ENCODE measurements at places on chromosomes 7 and 10.
A peak's percentile ranks its signal among the peaks of the same experiment; 100 is the strongest.

- DNase-seq: no peak
These were observed 29.7 kb upstream of the GTF2I start for GRCh38 chr7:74627661-74628411.

- DNase-seq: no peak
These were observed 326.3 kb downstream of the CCSER2 start for GRCh38 chr10:84654671-84655070.

- no peak for DNase-seq
These were observed 37.9 kb upstream of the MTPAP start for GRCh38 chr10:30386801-30387588.

- DNase-seq: peak; percentile 38
These were observed 302.2 kb downstream of the RPS24 start for GRCh38 chr10:78335691-78336401.

DNA sequence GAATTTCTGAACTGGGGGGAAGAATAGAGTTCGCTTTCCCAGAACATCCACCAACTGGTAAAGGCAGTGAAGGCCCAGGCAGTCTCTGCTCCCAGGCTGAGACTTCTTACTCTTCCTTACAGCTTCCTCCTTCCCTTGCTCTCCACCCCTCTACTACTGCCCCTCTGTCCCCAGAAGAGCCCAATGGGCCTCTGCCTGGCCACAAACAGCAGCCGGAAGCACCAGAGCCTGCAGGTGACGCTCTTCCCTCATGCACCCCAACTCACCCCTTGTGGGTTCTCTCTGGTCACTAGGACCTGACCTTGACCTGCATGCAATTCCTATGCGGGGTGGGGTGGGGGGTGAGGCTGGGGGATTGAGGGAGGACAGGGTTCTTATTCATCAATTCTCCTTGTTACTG lies 16.5 kb downstream of the FAM131B start:
- no peak for DNase-seq

DNA sequence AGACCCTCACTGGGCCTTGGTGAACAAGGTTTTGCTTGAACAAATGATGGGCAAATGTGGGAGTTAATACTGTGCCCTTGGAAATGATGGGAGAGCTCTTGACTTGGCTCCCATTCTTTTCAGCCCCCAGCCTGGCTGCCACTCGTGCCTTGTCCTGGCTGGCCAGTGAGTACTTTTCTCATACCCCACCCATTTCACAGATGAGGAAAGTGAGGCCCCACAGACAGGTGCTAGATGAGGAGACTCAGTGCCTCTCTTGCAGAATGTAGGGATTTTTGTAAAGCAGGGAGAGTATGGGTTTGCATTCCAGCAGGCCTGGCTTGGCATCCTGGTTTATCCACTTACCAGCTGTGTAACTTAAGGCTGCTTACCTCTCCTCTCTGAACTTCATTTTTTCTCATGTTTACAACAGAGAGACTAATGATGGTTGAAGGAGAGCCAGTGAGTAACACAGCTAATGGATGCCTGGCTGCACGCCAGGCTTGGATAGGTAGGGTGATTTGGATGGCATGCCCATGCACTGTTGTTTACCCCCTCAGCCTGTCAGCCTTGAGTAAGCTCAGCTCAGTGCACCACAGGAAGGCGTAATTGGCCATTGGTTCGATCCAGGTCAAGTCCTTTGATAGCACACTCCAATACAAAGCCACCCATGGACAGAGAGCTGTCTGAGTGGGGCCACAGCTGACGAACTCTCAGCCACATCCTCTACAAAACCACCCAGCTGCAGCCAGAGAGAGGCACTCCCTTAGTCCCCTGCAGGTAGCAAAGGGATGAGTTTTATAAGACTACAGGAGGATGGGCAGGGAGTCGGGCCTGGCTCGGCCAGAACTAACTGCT lies 436.8 kb downstream of the RPS24 start:
- peak; percentile 72 for DNase-seq

- DNase-seq: no peak
These were observed 211.4 kb upstream of the KLF14 start for GRCh38 chr7:130945411-130945811.

GRCh38 chr10:118805146-118805545 lies 50.4 kb upstream of the CACUL1 start:
- no peak for DNase-seq

DNA sequence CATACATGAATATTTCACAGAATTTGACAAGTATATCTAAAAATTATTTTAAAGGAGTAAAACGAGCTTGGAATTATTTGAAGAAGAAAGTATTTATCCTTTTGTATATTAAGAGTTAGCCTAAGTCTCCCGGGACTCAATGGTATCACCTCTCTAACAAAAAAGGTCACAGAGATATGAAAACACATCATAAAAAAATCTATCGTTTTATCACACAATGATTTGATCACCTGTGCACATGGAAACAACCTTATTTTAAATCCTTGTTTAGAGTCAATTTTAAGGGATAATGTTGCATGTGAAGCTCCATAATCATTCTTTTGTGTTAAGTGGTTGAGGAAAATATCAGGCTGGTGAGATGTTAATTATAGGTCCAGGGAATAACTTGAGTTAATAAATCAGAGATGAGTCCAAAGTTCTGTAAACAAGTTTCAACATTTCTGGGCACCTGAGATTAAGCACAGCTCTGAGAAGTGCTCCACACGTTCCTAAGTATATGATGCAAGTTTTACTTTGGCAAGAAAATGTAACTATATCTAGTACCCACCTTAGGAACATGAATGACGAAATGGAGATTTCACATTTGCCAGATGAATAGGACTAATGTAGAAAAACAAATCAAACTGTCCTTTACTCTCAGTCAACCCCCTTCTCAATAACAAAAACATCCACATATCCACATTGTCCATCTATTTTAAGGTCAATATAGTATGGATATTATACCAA lies 148.5 kb upstream of the AKR1E2 start:
- DNase-seq: no peak

- DNase-seq: no peak
These were observed 11.2 kb downstream of the LRIT2 start for GRCh38 chr10:84214046-84214572.

GRCh38 chr10:35707642-35708425 lies 65.7 kb upstream of the FZD8 start:
- no peak for DNase-seq

DNA sequence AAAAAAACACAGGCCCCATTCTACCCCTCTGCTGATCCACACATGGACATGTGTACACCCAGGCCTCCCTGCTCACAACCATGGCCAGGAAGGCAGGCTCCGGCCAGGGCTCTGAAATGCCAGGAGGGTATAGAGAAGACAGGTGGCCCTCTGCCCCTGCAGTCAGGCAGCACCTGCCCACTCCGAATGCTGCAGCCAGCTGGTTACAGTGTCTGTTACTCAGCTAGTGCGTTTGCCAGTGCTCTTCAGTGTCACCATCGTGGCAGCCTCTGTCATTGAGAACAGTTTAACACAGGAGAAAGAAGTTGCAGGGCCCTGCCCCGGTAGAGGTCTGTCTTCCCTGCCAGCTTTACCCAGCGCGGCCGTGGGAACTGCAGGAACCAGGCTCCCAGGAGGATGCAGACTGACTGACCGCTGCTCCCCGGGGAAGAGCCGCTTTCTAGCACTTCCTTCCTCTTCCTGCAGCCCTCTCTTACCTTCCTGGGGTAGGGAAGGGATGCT lies 128.8 kb upstream of the FAM20C start:
- peak; percentile 67 for DNase-seq

- no peak for DNase-seq
These were observed 219.1 kb upstream of the MKI67 start for GRCh38 chr10:128345353-128345752.

DNA sequence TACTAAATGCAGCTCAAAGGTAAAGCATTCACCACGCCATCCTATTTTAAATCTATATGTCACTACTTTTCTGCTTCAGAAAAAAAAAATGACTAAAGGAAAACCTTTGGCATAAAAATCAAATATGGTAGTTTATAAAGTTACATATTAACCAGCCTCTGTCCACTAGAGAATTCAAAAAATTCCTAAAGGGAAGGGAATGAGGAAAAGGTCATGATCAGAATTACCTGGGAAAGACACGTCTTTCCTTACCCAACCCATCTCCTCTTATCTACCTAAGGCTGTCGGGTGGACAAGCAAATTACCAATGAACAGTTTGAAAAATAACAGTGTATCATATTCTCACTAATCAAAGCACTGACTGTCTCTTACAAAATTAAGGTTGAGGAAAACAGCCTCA lies 100.7 kb upstream of the TMEM106B start:
- no peak for DNase-seq

- DNase-seq: no peak
These were observed 13.6 kb downstream of the CNPY1 start for GRCh38 chr7:155532792-155533119.

DNA sequence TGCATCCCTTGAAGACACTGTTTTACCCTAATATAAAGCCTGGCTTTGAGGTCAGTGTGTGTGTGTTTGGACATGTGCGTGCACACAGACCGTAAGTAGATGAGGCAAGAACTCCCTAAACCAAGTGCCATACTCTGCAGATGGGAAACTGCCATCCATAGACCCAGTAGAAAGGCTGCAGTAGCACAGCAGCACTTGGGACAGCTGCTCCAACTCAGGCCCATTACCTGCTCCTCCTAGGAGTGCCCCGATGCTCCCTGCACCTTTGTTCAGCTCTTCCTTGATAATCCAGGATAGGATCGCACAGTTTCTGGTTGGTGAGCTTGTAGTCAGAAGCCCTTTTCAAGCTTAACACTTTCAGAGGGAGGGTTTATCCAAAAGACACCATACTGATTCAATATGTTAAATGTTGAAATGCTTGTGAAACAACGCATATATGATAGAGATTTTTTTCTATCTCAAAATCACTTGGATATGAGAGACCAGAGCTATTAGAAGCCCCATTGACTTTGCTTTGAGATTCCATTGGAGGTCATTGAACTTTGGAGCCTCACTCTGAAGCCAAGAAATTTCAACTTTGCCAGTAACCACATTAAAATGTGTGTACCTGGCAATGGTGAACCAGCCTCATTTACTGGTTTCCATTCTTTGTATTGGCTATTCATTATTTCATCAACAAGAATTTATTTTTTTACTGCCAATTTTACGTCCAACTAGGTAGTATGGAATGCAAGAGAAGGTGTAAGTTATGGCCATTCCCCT lies 757.0 kb upstream of the GALNT17 start:
- DNase-seq: no peak

DNA sequence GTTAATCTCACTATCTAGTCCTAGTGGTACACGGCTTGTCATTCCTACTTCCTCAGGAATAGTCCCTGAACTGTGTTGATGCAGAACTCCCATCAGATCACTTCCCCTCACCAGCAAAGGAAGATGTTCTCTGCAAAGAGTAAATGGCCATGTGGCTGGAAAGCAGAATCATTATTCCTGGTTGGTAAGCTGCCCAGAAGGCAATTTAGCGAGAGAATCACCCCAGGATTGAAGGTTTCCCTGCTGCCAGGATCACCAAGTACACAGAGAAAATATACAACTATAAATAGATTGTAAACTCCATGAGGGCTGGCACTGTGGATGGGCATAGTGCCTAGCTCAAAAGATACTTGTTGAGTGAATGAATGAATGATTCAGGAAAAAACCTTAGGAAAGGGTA lies 115.0 kb downstream of the GFRA1 start:
- no peak for DNase-seq

GRCh38 chr7:40680657-40681056 lies 545.9 kb downstream of the SUGCT start:
- DNase-seq: no peak

GRCh38 chr10:63788152-63788821 lies 267.1 kb downstream of the REEP3 start:
- no peak for DNase-seq
